T-helper 2 cell treated with Interferon-gamma antibody and Interleukin-4, amounts not matched to agents 5 μg/mL and 100 μg/mL, for 36 hours (primary cell): ENCODE measurements at places on chromosomes 11 and 22.

GRCh38 chr11:75105462-75105925, 8.8 kb upstream of the OR2AT4 start:
- peaks cover 8% of the 10 kb centered on the region for H3K4me1 ChIP-seq
- H3K27ac ChIP-seq, result no peak overlapping the region
- no peak for DNase-seq
- H3K36me3 ChIP-seq, result no peaks in the 10 kb centered on the region
- H3K27me3 ChIP-seq, result peaks cover 27% of the 10 kb centered on the region

DNA sequence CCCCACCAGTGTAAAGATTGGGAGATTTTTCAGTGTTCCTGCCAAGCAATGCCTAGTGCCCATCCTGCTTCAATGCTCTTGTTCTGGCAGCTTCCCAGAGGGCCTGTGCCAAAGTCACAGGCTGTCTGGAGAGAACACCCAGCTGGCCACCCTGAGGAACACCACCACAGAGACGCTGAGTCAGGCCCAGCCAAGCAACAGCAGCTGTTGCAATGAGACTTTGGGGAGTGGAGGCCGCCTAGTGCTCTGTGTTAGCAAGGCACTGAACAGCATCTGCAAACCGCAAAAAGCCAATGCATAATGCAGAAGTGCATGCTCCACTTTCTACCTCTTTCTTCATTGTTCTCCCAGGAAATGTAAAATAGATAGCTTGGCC, 168.1 kb downstream of the NXPE2 start:
- no peak overlapping the region for H3K27ac ChIP-seq
- H3K4me3 ChIP-seq, result no peak overlapping the region
- H3K4me1 ChIP-seq, result no peaks in the 10 kb centered on the region
- H3K27me3 ChIP-seq, result no peaks in the 10 kb centered on the region

DNA sequence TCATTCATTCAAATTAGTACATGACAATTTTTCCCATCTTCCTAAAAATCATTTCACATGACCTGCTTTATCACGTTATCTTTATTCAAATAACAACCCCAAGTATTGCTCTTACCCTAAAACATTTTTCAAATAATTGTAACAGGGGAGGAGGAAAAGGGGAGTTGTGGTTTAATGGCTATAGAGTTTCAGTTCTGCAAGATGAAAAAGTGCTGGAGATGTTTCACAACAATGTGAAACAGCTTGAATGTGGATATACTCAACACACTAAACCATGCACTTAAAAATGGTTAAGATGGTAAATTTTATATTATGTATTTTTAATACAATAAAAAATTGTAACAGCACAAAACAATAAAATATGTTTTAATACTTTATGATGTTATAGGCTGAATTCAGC, 161.6 kb upstream of the GUCY1A2 start:
- H3K27ac ChIP-seq, result no peak overlapping the region
- H3K4me3 ChIP-seq, result no peak overlapping the region
- no peaks in the 10 kb centered on the region for H3K27me3 ChIP-seq
- H3K36me3 ChIP-seq, result no peaks in the 10 kb centered on the region

- DNase-seq, result peak; percentile 36
- peaks cover 1% of the 10 kb centered on the region for H3K4me1 ChIP-seq
- H3K4me3 ChIP-seq, result no peak overlapping the region
- no peaks in the 10 kb centered on the region for H3K36me3 ChIP-seq
Observed at GRCh38 chr22:50027639-50028537, 15.3 kb upstream of the IL17REL start.

DNA sequence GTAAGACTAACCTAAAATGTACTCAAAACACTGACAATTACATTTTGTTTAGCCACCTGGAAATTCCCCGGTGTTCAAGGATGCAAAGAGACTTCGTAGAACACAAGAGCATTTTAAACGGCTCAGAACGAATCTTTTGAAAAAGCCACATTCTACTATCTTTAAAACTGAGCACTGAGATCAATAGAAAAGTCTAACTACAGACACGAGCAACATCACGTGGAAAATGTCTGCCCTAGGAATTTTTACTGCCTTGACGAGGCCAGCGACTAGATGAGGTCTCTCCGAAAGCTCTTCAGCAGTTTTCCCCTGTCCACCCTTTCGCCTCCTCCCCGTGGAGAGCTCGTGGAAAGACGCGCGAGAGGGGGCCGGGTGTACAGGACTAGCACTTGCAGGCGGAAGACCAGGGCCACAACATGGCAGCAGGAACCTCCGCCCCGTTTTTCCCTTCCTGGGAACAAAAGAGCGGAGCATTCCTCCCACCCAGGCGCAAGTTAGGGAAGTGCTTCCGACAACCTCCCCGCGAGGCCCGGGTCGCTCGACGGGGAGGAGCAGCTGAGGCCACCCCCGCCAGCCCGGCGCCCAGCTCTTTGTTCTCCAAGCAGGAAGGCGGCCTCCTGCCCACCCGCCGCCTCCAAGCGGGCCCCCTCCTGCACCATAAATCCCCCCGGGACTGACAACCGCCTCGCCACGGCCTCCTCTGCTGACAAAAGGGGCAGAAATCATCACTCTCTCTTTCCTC, 1.1 kb downstream of the EIF4G2 start:
- peak overlapping the region; percentile 97 for H3K27ac ChIP-seq
- DNase-seq, result peak; percentile 35
- no peaks in the 10 kb centered on the region for H3K27me3 ChIP-seq
- peaks cover 56% of the 10 kb centered on the region for H3K36me3 ChIP-seq

DNA sequence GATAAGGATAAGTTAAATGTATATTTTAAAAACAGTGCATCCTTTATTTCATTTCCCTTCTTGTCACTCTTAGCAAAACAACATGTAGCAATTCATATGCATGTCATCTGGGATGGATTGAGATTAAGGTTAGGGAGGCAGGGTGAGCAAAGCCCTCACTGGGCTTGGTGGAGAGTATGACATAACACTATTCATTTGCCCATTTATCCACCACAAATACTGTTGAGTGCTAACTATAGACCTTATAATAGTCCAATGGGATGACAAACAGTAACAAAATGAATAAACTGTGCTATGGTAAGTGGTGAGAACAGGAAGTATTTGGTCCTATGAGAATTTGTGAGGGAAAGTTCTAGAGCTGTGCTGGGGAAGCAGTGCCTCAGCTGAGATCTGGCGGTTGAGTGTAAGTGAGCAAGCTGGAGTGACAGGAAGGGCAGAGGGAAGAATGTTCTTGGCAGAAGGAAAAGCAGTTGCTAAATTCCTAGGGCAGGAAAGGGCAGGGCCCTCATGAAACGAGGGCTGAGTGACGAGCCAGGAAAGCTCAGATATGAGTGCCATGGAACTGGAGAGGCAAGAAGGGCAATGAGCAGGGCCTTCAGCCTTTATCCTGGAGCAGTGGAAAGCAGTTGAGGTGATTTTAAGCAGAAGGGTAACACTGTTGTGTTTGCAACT, 6.7 kb downstream of the HSD17B12 start:
- H3K4me1 ChIP-seq, result peaks cover 48% of the 10 kb centered on the region
- no peak overlapping the region for H3K4me3 ChIP-seq
- no peaks in the 10 kb centered on the region for H3K27me3 ChIP-seq
- H3K27ac ChIP-seq, result no peak overlapping the region
- no peak for DNase-seq
- peaks cover 53% of the 10 kb centered on the region for H3K36me3 ChIP-seq

GRCh38 chr11:25453471-25453870, 878.5 kb upstream of the ANO3 start:
- no peak for DNase-seq
- no peak overlapping the region for H3K4me3 ChIP-seq
- no peak overlapping the region for H3K27ac ChIP-seq
- H3K4me1 ChIP-seq, result no peaks in the 10 kb centered on the region
- no peaks in the 10 kb centered on the region for H3K27me3 ChIP-seq
- no peaks in the 10 kb centered on the region for H3K36me3 ChIP-seq

- H3K4me3 ChIP-seq, result peak overlapping the region; percentile 100
- DNase-seq, result peak; percentile 7
- H3K36me3 ChIP-seq, result peaks cover 7% of the 10 kb centered on the region
- peak overlapping the region; percentile 87 for H3K27ac ChIP-seq
Observed at GRCh38 chr11:77821349-77821851, 456 bp downstream of the AAMDC start.

- H3K27ac ChIP-seq, result no peak overlapping the region
- DNase-seq, result no peak
Observed at GRCh38 chr11:83000381-83000780, 71.3 kb downstream of the RAB30 start.
